MG63 (cell line): ENCODE measurements at places on chromosomes 3 and 15.

DNA sequence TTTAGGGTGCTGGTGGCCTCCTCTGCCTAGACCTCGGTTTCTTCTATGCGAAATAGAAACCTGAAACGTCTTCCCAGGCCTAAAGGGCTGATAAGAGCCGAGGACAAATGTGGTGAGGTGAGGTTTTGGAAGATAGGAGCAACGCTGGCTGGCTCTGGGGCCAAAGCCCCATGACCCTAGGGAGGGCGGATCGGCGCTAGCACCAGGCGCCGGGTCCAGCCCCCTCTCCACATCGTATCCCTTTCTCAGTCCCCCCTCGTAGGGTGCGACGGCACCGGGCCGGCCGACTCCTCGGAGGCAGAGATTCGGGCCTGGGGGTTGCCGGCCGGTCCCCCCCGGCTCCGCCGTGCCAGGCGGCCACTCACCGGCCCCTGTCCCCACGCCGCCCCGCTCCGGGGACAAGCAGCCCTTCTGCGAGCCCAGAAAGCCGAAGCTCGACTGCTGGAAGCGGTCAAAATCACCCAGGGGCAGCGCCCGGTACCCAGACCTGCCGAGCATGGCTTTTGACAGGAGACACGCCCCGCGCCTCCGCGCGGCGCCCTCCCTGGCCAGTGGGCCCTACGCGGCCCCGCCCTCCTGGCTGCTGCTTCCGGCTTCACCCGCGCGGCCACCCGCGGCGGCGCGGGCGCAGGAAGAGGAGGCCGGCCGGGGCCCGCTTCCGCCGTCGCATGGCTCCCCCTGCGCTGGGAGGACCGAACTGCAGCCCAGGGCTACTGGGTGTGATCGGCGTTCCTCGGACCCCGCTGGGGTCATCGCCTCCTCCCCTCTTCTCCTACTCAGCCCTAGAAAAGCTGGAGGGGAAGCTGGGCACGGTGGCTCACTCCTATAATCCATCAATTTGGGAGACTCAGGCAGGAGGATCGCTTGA is at the start of gene STOML1:
Gene STOML1, minus strand, starts transcription at position 570 of the 868 bp plus-strand sequence. Its CDS starts 72 bp downstream, at position 498.
- DNase-seq = peak; percentile 97

DNA sequence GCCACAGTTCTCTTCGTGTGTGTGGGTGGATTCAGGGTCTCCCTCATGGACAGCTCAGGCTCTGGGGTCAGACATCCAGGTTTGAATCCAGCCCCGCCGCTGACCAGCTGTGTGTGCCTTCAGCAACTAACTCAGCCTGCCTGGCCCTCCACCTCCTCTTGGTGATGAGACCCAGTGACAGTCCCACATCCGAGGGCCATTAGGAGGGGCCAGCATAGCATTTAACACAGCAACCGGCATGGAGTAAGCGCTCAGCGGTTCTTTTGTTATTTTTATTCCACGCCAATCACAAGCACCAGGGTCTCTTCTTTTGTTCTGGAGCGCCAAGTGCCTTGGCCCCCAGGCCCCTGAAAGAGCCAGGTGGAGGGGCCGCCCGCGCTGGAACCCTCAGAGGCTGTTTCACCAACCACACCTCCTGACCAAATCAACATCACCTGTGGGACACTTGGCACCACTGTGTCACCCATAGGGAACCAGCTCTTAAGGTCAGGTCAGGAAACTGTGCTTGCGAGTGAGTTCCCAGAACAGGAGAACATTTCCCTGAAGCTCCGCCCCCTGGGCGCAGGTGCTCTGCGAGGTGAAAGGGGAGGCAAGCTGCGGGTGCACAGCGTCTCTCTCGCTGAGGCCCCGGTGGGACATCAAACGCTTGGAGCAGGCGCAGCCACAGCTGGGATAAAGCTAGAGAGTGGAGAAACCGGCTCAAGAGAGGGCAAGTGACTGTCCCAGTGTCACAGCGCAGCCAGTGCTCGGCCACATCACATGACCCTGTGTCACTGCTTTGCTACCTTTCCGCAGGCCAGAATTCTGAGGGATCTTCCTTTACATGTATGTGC is 311.3 kb downstream of the UACA start:
- no peak for DNase-seq

- DNase-seq = peak; percentile 59
These were observed 17.6 kb upstream of the EPHB3 start for GRCh38 chr3:184543843-184544512.

DNA sequence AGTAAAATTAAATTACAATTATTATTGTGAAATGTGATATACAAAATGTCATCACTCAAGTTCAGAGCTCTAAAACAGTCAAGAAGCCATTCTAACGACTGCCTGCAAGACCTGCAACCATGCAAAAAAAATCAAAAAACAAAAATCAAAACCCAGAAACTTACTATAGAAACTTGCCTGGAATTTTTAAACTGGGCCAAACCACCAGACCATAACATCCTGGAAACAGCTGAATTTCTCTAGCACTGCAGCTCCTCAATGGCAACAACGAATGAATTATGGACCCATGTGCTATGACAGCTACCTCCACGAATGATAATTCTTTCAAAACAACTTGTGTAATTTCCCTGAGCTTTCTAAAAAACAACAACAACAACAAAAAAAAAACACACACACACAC is 130.0 kb upstream of the KCNMB2 start:
- no peak for DNase-seq

DNA sequence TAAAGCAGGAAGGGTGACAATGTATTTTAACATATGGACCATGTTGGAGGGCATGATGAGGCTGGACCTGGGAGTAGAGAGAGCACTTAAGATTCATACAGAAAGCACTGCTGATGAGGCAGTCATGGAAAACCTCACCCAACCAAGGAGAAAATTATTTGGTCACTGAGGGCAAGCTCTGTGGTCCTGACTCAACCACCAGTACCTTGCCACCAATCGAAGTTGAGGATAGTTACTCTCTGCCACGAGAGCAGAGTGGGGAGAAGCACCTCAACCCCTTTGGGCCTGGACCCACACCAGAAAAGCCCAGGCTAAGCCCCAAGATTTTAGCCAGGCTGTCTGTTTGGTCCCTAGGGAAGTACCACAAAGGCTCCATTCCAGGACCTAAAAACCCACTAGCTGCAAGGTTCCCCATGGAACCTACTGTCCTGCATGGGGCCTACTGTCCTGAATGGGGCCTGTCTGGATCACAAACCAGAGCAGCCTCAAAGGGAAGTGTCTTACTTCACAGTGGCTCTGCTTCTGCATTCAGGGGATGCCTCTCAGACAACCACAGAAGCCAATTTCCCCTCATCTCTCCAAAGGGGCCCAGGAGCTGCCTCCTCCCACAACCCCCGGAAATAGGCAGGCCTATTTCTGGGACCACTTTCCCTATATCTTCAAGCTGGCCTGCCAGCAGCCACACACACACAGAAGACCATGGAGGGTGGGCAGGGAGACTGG is 4.2 kb downstream of the CCDC71 start:
- no peak for DNase-seq

- no peak for DNase-seq
These were observed 111.1 kb upstream of the GBE1 start for GRCh38 chr3:81872566-81872965.

GRCh38 chr3:42960282-42960681 is 18.8 kb upstream of the GASK1A start:
- no peak for DNase-seq

DNA sequence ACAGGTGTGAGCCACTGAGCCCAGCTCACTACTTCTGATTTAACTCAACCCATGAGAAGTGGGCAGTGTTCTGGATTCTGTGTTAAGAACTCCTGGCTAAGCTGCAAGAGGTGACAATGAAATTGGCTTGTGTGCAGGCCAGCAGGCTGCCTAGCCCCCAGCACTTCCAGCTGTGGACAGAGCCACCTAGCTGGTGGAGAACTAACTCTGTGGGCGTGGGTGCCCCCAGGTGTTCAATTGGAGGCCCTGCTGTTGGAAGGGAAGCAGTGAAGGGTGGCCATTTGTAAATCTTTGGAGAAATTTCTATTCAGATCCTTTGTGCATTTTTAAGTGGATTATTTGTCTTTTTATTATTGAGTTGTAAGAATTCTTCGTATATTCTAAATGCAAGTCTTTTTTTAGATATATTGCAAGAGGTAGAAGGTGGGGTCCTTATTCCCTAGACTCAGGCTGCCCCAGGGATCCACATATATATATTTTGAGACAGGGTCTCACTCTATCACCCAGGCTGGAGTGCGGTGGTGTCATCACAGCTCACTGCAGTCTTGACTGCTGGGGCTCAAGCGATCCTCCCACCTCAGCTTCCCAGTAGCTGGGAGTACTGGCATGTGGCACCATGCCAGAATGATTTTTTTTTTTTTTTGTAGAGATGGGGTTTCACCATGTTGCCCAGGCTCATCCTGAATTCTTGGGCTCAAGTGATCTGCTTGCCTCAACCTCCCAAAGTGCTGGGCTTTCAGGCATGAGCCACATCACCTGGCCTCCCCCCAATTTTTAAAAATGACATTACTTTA is 7.2 kb upstream of the SCAMP5 start:
- DNase-seq = peak; percentile 40

DNA sequence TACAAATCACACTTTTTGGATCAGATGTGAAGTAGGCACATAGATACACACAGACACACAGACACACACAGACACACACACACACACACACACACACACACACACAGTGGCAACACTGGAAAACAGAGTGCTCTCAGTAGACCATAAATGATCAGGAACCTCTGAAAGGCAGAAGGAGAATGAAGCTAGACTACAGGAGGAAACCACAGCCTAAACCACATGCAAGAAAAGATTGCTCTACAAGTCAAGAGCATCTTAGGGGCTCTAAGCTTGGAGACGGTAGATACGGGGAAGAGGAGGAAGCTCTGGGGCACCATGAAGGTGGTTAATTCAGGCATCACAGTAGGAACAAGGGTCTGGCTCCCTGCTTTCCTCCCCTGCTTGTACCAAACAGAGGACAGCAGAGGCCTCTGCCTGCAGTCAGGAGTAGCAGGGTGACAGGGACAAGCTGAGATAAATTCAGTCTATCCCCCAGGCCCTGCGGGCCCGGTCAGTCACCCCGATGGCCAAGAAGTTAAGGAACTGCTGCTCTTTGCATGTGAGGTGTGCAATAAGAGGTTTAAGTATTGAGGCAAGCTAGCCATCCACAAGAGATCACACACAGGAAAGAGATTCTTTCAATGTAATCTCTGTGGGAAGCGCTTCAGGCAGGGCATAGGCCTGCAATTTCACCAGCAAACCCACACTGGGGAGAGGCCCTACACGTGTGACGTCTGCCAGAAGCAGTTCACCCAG is 23.5 kb upstream of the ARPIN start:
- DNase-seq = no peak

DNA sequence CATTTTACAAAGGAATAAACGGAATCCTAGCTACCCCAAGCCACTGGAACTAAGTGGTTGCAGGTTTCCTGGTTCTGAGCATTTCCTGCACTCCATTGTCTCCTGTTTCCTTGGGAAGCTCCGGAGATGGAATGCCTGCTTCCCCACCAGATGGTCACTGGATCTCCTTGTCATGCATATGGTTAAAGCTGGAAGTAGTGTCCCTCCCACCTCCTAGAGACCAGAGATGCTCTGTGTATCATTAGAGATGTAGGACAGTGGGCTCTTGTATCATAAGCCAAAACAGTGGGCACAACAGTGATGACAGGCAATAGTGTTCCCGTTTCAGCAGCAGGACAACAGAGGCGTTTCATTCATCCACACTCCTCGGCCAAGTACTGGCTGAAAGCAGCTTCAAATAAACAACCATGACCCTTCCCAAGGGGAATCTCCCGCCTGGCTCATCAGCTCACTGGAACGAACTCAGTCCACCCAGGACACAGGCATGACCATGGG is 136.2 kb upstream of the EIF1B start:
- no peak for DNase-seq

- DNase-seq = no peak
These were observed 161.0 kb upstream of the SLC24A5 start for GRCh38 chr15:47959617-47960413.

DNA sequence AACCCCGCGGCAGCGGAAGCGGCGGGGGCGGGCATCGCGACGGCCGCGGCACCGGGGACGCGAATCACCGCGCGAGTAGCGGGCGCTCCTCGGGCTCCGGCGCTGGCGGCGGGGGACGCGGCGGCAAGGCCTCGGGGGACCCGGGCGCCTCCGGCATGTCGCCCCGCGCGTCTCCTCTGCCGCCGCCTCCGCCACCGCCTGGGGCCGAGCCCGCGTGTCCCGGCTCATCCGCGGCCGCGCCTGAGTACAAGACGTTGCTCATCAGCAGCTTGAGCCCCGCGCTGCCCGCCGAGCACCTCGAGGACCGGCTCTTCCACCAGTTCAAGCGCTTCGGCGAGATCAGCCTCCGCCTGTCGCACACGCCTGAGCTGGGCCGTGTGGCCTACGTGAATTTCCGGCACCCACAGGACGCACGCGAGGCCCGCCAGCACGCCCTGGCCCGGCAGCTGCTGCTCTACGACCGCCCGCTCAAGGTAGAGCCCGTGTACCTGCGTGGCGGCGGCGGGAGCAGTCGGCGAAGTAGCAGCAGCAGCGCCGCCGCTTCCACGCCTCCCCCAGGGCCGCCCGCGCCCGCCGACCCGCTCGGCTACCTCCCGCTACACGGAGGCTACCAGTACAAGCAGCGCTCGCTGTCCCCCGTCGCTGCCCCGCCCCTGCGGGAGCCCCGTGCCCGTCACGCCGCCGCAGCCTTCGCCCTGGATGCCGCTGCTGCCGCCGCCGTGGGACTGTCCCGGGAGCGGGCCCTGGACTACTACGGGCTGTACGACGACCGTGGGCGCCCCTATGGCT is 675 bp downstream of the RBM15B start:
- peak; percentile 23 for DNase-seq

GRCh38 chr15:71301958-71302621 is 186.8 kb downstream of the THSD4 start:
- peak; percentile 63 for DNase-seq

GRCh38 chr3:69008980-69009379 is 4.5 kb downstream of the EOGT start:
- peak; percentile 19 for DNase-seq

DNA sequence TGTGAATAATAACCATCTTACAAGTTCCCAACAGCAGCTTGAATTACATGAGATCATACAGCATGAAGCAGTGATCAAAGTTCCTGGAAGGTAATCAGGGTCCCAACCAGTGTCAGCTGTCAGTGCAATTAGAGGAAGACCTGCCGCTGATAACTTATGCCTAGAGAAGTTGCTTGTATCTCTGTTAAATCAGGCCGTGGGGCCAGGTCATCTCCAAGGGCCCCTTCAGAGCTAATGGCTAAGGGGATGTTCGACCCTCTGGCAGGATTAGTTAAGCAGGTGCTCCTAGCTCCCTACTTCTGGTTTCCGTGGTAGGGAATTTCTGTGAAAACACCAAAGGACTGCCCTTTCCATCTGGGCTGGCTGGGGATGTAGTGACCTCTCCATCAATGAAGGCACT is 251.0 kb downstream of the FAM43A start:
- no peak for DNase-seq

GRCh38 chr15:63491116-63491827 is 13.1 kb upstream of the USP3 start:
- DNase-seq = no peak

DNA sequence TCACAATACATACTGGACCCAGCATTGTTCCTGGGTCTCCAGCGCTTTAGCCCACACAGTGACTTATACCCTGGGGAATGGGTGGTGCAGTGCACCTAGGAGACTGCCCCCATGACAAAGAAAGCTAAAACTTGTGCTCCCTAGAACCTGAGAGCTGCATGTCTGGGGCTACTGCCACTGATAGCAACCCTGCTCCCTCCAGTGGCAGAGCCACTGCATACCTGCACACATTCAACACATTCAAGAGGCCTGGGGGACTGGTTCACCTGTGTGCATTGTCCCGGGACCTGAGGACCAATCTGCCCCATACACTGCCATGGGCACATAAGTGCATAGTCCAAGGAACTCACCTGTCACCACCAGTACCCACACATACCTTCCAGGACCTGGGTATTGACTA is 302.7 kb upstream of the MANF start:
- DNase-seq = no peak

- no peak for DNase-seq
These were observed 80.2 kb upstream of the SPATA12 start for GRCh38 chr3:56980243-56980642.

GRCh38 chr15:69871511-69872134 is 226.1 kb downstream of the TLE3 start:
- DNase-seq = no peak
